ENCODE measurements at places on chromosomes 7 and 10. TPM values are rescaled to one million over a fixed set of nuclear protein-coding genes. Genes with fewer than 3 reads are reported as not detected.

COL17A1 gene
- total RNA-seq = 0.65 TPM

NCAPG2 gene
- 24.0 TPM for total RNA-seq

SPDYE16 gene
- total RNA-seq = not detected

H2BK1 gene
- total RNA-seq = not detected

FAM131B gene
- 1.4 TPM for total RNA-seq

ABCB4 gene
- under 0.01 TPM for total RNA-seq

MCU gene
- 24.0 TPM for total RNA-seq

SCD gene
- total RNA-seq = 99.4 TPM

RSPH10B2 gene
- not detected for total RNA-seq

ALOX5 gene
- total RNA-seq = 0.15 TPM

LDB1 gene
- total RNA-seq = 24.0 TPM

CYP26C1 gene
- total RNA-seq = 0.32 TPM

HUS1 gene
- 31.2 TPM for total RNA-seq
